ENCODE measurements at places on chromosomes 5 and 9. TPM values are rescaled to one million over a fixed set of nuclear protein-coding genes. Genes with fewer than 3 reads are reported as not detected.
A peak's percentile ranks its signal among the peaks of the same experiment; 100 is the strongest.

DNA sequence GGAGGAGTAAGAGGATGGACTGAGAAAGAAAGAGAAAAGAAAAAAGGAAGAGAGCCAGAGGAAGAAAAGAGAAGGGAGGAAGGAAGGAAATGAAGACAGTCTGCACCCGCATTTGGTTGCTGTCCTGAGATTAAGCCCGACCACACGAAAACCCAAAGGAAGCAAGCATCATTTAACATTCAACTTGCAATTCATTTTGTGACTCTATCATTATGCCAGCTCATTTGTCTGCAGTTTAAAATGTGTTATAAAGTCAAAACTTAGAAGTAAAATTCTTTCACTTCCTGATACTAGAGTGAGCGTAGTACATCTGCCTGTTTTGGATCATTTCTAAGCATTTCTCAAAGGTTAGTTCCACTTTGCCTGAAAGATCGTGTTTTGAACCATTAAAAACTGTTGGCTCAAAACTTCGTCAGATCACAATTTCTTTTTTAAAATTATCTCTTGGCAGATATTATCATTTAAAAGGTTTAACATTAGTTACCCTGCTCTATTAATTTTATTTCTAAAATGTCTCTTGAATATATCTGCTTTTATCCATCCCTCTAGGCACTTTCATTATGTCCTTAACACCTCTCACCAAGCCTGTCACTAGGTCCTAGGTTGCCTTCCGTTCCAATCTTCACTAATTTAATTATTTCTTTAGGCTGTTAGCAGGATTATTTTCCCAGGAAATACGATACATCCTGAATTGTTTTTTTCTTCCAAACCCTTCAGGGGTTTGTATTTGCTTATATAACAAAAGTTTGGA is 240.9 kb downstream of the TLE4 start:
- no peaks in the 10 kb centered on the region for H3K36me3 ChIP-seq
- no peaks in the 10 kb centered on the region for H3K27me3 ChIP-seq
- no peak overlapping the region for H3K27ac ChIP-seq
- DNase-seq = no peak
- no peak overlapping the region for H3K4me3 ChIP-seq

Gene CSF1R
- 5.8 TPM for total RNA-seq

DNA sequence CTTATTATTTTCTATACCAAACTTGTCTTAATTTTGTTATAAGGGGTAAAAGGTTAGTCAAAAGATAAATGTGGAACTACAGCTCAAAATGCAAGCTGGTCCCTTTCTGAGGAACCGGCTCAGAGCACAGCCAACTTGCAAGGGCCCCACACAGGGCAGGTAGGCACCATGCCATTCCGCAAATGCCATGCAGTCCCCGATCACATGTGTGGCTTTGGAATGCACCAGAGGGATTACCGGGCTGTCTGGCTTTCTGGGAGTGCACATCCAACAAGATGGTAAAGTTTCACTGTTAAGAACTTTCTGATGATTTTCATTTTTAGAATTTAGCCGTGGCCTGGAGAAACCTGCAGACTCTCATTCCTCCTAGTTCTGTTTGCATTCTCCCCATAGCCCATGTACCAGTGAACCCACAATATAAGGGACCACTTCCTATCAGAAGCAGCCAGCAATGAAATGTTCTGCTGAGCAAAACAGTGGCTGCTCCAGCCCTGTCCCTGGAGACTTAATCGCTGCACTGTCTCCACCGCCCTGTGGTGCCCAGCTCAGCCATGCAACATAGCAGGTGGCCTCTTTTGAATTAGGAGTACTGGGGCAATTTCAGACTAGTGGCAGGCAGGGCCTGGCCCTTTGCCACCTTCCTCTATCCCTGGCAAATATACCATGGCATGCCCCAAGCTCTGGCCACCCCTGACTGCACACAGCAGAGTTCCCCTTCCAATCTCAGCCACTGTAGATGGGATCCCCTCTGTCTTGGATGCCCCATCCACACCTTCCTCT is 11.4 kb downstream of the SHB start:
- DNase-seq = peak; percentile 17
- H3K4me1 ChIP-seq = peaks cover 25% of the 10 kb centered on the region
- no peak overlapping the region for H3K4me3 ChIP-seq
- peak overlapping the region; percentile 64 for H3K27ac ChIP-seq
- H3K36me3 ChIP-seq = no peaks in the 10 kb centered on the region

DNA sequence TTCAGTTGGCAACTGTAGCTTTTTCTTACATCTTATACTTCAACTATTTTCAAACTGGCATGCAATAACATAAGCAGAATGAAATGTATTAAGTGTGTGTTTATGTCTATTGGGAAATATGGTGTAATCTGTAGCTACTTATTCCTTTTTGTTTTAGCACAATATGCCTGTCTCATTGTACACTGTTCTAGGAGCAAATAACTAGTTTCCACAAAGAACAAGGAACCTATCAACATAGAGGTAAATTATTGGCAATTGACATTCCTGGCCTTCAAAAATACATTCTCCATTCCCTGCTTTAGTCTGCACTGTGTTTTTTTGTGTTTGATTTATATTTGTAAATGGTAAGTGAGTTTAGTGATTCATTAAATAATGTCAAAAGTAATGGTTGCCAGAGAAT is 75.7 kb downstream of the FBXL7 start:
- no peaks in the 10 kb centered on the region for H3K4me1 ChIP-seq
- H3K4me3 ChIP-seq = no peak overlapping the region
- no peak overlapping the region for H3K27ac ChIP-seq
- no peaks in the 10 kb centered on the region for H3K27me3 ChIP-seq

Gene EPB41L4B
- total RNA-seq = 16.3 TPM

Gene SMIM33
- not detected for total RNA-seq

- H3K36me3 ChIP-seq = no peaks in the 10 kb centered on the region
- DNase-seq = no peak
- H3K27me3 ChIP-seq = no peaks in the 10 kb centered on the region
- H3K4me1 ChIP-seq = no peaks in the 10 kb centered on the region
- no peak overlapping the region for H3K27ac ChIP-seq
Measured at GRCh38 chr9:115116421-115117284, 1.3 kb downstream of the TNC start.

Gene ADRA1B
- not detected for total RNA-seq

DNA sequence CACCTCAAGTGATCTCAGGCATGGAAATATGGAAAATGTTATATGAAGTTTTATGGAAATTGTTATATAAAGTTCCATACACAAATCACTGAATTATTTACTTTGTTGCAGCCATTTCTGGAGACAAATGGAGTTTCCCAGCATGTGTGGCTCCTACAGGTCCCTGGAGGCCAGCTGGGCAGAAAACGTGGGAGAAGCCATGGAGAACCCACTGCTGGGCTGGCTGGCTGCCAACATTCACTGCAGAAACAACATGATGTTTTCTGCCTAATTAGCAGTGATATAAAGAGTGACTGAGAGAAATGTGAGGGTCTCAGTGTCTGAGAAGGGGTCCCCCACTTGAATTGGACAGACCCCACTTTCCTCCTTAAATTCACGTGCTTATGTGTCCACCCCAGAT is 208.8 kb upstream of the IRX2 start:
- no peak overlapping the region for H3K27ac ChIP-seq
- H3K4me3 ChIP-seq = no peak overlapping the region
- no peaks in the 10 kb centered on the region for H3K36me3 ChIP-seq
- H3K4me1 ChIP-seq = no peaks in the 10 kb centered on the region
- DNase-seq = no peak

- no peak overlapping the region for H3K27ac ChIP-seq
- no peak overlapping the region for H3K4me3 ChIP-seq
- DNase-seq = peak; percentile 1
- no peaks in the 10 kb centered on the region for H3K36me3 ChIP-seq
Measured at GRCh38 chr5:1929108-1929991, 46.6 kb upstream of the IRX4 start.

Gene SV2C
- not detected for total RNA-seq

GRCh38 chr5:179730852-179731251 is 1.8 kb upstream of the MAML1 start:
- peaks cover 10% of the 10 kb centered on the region for H3K4me1 ChIP-seq
- peaks cover 3% of the 10 kb centered on the region for H3K36me3 ChIP-seq
- DNase-seq = no peak

Gene QRFP
- total RNA-seq = not detected

GRCh38 chr5:82073179-82073578 is 101.4 kb downstream of the ATG10 start:
- H3K4me3 ChIP-seq = no peak overlapping the region
- DNase-seq = no peak
- no peaks in the 10 kb centered on the region for H3K36me3 ChIP-seq

Gene CCDC187
- total RNA-seq = 0.09 TPM

- H3K27me3 ChIP-seq = no peaks in the 10 kb centered on the region
- H3K4me3 ChIP-seq = no peak overlapping the region
- no peak overlapping the region for H3K27ac ChIP-seq
- peaks cover 6% of the 10 kb centered on the region for H3K4me1 ChIP-seq
- H3K36me3 ChIP-seq = no peaks in the 10 kb centered on the region
Measured at GRCh38 chr5:150765011-150765798, 6.4 kb upstream of the DCTN4 start.

DNA sequence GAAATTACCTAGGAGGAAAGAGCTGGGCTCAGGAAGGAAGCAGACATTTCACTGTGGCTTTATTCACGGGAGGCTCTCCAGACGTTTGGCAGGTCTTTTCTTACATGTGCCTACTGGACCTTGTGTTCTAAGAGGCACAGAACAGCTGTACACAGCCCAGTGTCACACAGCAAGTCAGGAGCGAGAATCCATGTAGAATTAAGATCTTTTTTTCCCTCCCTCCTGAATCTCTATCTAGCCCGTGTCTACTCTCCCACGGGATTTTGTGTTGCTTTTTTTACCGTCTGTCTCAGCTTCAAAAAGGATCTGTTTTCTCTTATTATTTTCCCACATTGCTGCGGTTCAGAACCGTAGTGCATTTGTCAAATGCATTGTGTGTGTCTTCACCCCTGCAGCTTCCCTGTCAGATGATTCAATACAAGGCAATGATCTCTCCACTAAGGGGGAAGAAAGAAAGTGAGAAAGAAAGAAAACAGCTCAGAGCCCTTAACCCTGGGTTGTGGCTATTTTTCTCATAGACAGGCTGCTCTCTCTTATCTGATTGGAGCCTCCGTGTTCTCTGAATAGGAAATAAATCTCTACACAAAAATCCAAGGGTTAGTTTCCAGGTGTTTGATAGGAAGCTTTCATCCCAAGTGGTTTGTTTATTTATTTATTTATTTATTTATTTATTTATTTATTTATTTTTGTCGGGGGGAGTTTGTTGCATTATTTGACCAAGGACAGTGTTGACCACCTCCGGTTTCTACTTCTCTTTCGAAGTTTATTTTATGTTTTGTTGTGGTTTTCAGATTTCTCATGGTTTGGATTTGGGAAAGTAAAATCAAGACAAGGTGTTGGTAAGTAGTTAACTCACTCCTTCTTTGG is 191.0 kb downstream of the NTRK2 start:
- no peaks in the 10 kb centered on the region for H3K27me3 ChIP-seq
- no peak for DNase-seq

DNA sequence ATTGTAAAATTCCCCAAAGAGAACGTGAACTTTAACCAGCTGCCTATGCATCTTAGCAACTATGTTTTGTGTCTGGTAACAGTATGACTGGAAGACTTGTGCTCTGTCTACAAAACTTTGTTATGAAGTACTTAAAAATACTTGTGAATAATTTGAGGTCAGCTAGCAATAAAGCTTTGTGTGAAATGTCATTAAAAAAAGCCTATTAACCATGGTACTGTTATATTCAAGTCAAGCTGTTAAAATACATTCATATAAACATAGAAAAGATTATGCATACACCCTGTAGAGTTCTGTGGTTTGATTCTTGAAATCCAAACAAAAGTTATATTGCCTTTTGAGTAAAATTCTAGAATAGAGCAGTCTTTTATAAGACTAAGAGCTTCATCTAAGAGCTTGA is 60.1 kb downstream of the VCAN start:
- H3K27ac ChIP-seq = no peak overlapping the region
- H3K4me1 ChIP-seq = no peaks in the 10 kb centered on the region
- no peaks in the 10 kb centered on the region for H3K27me3 ChIP-seq
- H3K4me3 ChIP-seq = no peak overlapping the region

Measured in Caco-2 (cell line).